AG04450 (cell line): ENCODE measurements at places on chromosomes 11 and 22. TPM values are rescaled to one million over a fixed set of nuclear protein-coding genes. Genes with fewer than 3 reads are reported as not detected.

The TRIM6 gene
- 5.7 and 6.8 TPM in 2 replicates for polyA plus RNA-seq

The CREB3L1 gene
- 24.2 and 33.2 TPM in 2 replicates for polyA plus RNA-seq

DNA sequence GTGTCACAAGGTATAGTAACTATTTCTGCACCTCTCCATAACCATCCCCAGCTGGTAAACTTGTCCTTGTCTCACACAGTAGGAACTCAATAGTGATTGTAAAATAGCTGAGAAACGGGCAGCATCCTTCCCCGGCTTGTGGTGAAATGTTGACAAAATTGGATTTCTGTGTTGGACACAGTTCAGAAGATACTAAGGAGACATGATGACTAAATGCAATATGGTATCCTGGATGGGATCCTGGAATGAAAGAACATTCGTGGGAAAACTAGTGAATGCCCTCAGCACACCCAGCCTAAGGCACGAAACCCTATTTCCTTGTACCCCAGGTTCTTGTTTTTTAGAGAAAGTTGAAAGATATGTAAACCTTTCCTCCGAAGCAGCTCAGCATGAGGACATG is 18.8 kb upstream of the OPCML start:
- DNase-seq, result no peak

DNA sequence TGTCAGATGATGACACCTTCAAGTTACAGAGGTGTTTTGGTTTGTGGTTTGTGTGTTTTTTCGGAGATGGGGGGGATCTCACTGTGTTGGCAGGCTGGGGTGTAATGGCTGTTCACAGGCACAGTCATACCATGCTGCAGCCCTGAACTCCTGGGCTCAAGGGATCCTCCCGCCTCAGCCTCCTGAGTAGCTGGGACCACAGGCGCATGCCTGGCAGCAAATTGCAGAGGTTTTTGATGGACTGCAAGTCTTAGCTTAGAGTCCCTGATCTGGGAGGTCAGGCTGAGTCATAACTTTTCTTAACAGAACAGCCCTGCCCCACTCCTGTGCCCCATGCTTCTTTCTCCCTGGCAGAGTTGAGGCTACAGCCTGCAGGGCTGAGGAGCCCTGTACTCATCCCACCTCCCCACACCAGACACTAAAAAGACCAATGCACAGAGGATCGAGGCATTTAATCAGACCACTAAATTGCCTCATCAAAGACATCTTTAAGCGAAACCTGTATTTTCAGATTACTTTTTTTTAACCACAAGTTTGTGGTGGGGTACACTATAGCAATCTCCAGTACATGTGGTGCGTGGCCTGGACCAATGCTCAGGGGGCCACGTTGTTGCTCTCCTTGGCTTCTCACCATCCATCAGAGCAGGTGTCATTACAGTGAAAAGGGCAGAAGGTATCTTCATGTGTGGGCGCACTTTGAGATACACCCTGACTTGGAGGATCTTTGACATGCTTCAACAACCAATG is 17.1 kb upstream of the ADORA2A start:
- DNase-seq, result no peak

GRCh38 chr22:41561788-41562187 is 978 bp downstream of the CSDC2 start:
- no peak for DNase-seq

DNA sequence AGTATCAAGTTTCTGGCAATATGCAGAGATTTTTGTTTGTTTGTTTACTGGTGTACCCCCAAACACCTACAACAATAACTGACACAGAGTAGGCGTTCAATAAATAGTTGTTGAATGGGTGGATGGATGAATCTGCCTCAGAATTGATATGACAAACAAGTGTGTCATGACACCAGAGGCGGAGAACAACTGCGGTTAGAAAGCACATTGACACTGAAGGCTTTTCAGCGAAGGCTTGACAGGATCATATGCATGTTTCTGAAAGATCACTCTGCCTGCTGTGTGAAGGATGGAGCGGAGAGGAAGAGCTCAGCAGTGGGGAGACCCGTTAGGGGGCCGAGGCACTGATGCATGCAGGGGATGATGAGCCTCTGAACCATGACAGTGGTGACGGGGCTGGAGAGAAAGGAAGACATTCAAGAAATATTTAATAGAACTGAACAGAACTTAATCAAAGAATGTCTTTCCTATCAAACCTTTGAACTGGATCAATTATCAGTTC is 108.5 kb upstream of the USP47 start:
- no peak for DNase-seq

GRCh38 chr22:41021061-41021612 is 70.0 kb downstream of the RBX1 start:
- no peak for DNase-seq
